Thyroid gland (tissue), 4 donors: ENCODE measurements at places on chromosomes 2 and 18.
A peak's percentile ranks its signal among the peaks of the same experiment; 100 is the strongest.

- H3K4me3 ChIP-seq = no peak overlapping the region
- H3K36me3 ChIP-seq = no peaks in the 10 kb centered on the region
- no peaks in the 10 kb centered on the region for H3K4me1 ChIP-seq
- H3K27me3 ChIP-seq = no peaks in the 10 kb centered on the region
Measured at GRCh38 chr18:39329496-39330275, 1764.1 kb upstream of the CELF4 start.

DNA sequence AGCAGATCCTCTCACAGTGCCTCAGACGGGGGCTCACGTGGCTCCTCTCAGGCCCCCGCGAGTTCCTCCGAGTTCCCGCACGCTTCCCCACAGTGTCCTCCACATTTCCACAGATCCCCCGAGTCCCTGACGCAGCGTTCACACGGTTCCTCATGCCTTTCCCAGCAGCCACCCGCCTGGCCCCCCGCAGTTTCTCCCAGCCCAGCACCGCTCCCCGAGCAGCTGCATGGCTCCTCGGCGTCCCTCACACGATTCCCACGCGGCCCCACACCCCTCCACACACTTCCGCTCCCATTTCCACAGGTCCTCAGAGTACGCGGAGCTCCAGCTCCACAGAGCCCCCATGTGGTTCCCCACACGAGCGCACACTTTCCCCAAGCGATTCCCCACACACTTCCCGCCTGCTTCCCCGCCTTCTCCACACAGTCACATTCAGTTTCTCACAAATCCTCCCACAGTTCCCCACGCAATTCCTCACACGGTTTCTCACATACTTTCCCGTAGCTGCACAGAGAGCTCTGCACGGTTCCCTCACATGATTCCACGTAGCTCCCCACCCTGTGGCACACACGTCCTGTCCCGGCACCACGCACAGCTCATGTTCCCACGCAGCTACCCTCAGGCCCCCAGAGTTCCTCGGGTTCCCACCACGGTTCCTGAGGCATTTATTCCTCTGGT, 39.9 kb downstream of the KIF1A start:
- H3K36me3 ChIP-seq = no peaks in the 10 kb centered on the region
- no peak for DNase-seq
- H3K4me1 ChIP-seq = peaks cover 5% of the 10 kb centered on the region
- no peaks in the 10 kb centered on the region for H3K27me3 ChIP-seq

DNA sequence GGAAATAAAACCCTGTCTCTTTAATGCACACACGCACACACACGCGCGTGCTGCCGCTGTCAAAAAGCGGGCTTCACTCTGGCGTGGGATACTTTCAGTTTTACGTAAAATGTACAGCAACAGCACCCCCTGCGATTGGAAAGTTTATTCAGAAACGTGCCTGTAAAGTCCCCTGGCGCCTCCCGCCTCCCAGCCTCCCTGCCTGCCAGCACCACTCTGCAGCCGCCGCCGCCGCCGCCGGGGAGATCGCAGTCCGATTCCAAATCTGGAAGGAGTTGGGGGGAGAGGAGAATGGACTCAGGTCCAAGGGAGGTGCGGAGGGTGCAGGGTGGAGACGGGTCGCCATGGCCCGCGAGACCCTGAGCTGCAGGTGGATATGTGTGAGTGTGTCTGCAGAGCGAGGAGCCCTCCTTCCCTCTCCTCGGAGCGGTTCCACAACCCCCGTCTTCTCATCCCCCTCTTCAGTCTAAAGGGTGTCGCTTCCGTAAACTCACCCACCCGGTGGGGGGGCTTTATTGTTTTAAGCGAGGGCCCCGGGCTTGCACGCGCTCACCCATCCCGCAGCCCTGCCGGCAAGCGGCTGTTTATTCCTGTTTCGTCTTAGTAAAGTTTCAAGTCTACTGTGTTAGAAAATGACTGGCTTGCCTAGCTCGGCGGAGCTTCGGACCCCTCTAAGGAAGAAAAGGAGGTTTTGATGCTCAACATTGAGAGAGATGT, 1.8 kb upstream of the BCL11A start:
- peaks cover 3% of the 10 kb centered on the region for H3K27me3 ChIP-seq
- H3K4me3 ChIP-seq = peak overlapping the region; percentile 18
- no peak overlapping the region for H3K27ac ChIP-seq
- no peaks in the 10 kb centered on the region for H3K36me3 ChIP-seq
- peak; percentile 57 for DNase-seq

GRCh38 chr2:214465363-214466146, 54.7 kb downstream of the VWC2L start:
- H3K4me3 ChIP-seq = no peak overlapping the region
- no peak overlapping the region for H3K27ac ChIP-seq
- H3K36me3 ChIP-seq = no peaks in the 10 kb centered on the region
- DNase-seq = no peak

GRCh38 chr18:68822926-68823325, 25.0 kb downstream of the CCDC102B start:
- no peak overlapping the region for H3K4me3 ChIP-seq
- no peaks in the 10 kb centered on the region for H3K27me3 ChIP-seq
- H3K27ac ChIP-seq = no peak overlapping the region

GRCh38 chr2:147405651-147406050, 439.2 kb upstream of the ACVR2A start:
- H3K27ac ChIP-seq = no peak overlapping the region
- H3K4me1 ChIP-seq = no peaks in the 10 kb centered on the region
- no peak overlapping the region for H3K4me3 ChIP-seq
- H3K27me3 ChIP-seq = no peaks in the 10 kb centered on the region
- no peak for DNase-seq

DNA sequence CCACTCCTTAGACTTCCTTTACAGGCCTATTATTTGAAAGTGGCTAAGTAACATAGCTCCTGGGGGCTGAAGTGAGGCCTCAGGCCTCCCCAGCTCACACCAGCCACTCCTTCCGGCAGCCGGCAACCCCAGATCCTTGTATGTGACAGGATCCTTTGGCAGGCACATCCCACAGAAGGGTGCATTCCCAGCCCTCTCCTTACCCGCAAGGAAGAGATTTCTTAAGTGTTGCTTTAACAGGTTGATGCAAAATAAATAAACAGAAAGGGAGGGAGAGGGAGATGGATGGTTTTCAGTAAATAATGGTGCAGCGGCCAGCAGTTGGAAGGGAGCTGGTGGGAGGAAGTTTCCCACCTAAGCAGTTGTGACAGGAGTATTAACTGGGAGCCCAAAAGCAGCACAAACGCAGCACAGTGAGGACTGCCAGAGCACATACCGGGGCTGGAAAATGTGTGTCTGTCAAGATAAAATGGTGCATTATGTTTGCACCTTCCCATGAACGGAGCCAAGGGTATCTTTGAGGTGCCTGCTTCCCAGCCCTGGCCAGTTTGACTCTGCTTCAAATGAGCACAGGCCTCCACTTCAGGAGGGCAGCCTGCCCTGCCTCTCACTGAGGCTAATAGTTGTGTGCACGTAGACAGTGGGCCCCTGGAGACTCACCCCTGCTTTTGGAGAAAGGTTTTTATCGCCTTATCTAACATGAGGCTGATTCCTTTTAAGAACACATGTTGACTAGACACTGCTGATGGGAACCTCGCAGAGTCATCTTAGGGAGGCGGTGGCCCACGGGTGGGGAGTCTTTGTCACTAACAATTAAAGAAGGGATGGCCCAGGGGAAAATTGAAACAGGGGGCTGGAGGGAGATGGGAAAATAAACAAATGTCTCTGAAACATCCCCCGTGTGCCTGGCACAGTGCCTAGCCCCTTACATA, 32.8 kb downstream of the NRP2 start:
- H3K27me3 ChIP-seq = no peaks in the 10 kb centered on the region
- no peak overlapping the region for H3K27ac ChIP-seq
- H3K4me3 ChIP-seq = no peak overlapping the region
- H3K4me1 ChIP-seq = no peaks in the 10 kb centered on the region
- no peak for DNase-seq
- no peaks in the 10 kb centered on the region for H3K36me3 ChIP-seq

GRCh38 chr18:11387880-11388279, 221.5 kb upstream of the SLC35G4 start:
- no peak overlapping the region for H3K4me3 ChIP-seq
- no peak overlapping the region for H3K27ac ChIP-seq
- no peaks in the 10 kb centered on the region for H3K27me3 ChIP-seq
- H3K4me1 ChIP-seq = no peaks in the 10 kb centered on the region

DNA sequence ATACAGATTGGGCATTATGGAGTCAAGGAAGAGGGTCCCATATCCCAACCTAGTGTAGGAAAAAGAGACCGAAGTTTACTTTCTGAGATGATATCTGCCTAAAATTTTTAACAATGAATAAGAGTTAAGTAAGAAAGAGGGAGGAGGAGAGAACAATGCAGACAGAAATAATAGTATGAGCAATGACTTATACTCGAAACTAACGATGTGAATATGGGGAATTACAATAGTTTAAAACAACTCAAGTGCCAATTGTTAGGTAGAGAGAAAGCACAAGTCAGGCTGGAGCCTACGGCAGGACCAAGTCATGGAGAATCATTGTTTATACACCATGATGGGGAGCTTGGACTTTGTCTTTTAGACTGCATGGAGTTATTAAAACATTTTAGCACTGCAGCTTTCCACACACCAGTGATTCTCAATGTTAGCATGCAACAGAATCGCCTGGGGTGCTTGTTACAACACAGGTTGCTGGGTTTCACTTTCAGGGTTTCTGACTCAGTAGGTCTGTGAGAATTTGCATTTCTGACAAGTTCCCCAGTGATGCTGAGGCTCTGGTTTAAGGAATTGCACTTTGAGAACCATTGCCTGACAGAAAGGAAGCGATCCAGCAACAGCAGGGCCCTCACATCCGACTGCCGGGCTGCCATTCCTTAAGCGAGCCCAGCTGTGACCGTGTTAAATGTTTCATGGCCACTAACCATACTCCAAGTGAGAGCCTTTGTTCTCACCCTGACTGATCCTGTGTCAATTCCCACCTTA, 511.2 kb downstream of the DCDC2C start:
- no peaks in the 10 kb centered on the region for H3K4me1 ChIP-seq
- H3K27me3 ChIP-seq = no peaks in the 10 kb centered on the region
- no peak overlapping the region for H3K4me3 ChIP-seq
- no peak overlapping the region for H3K27ac ChIP-seq

DNA sequence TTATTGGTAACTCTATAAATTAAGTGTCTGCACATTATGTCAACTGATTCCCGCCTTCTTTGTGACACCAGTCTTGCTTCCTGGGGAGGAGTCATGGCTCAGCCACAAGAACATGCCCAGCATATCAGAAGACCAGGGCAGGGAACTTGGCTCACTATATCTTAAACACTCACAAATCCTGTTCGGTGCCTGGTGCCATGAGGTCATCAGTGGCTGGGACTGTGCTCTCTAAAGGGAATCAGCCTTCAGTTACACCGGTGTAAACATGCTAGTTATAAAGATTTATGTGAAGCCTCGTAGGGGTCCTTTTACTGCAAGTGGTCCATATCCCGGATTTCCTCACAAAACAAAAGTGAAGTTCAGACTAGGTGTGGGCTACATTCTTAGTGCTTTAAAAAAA, 73.1 kb upstream of the ZNF521 start:
- no peaks in the 10 kb centered on the region for H3K4me1 ChIP-seq
- DNase-seq = no peak
- H3K4me3 ChIP-seq = no peak overlapping the region
- H3K36me3 ChIP-seq = no peaks in the 10 kb centered on the region
- H3K27ac ChIP-seq = no peak overlapping the region

- H3K27me3 ChIP-seq = no peaks in the 10 kb centered on the region
- H3K4me3 ChIP-seq = no peak overlapping the region
- H3K36me3 ChIP-seq = no peaks in the 10 kb centered on the region
- H3K4me1 ChIP-seq = no peaks in the 10 kb centered on the region
Measured at GRCh38 chr2:27191070-27191829, 20.6 kb upstream of the ATRAID start.

GRCh38 chr2:200810252-200810997, 1.3 kb upstream of the BZW1 start:
- peaks cover 23% of the 10 kb centered on the region for H3K4me1 ChIP-seq
- H3K27me3 ChIP-seq = no peaks in the 10 kb centered on the region
- H3K27ac ChIP-seq = peak overlapping the region; percentile 97
- no peak overlapping the region for H3K4me3 ChIP-seq

DNA sequence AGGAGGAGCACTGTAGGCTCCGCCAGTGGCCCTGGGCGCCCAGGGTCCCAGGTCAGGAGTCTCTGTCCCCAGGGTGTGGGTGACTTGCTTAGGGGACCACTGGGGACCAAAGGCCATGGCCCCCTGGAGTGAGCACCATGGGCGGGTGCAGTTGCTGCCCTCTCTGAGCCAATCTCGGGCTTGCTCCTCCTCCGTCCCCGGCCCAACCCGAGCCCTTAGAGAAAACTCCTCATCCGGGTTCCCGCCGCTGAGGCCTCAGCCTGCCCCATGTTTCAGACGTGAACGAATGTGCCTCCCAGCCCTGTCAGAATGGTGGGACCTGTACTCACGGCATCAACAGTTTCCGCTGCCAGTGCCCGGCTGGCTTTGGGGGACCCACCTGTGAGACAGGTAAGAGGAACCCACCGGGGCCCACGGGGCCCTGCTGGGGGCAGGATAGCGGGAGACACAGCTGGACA, 38.6 kb downstream of the SNED1 start:
- H3K27me3 ChIP-seq = no peaks in the 10 kb centered on the region
- peak overlapping the region; percentile 26 for H3K4me3 ChIP-seq
- peaks cover 21% of the 10 kb centered on the region for H3K36me3 ChIP-seq

DNA sequence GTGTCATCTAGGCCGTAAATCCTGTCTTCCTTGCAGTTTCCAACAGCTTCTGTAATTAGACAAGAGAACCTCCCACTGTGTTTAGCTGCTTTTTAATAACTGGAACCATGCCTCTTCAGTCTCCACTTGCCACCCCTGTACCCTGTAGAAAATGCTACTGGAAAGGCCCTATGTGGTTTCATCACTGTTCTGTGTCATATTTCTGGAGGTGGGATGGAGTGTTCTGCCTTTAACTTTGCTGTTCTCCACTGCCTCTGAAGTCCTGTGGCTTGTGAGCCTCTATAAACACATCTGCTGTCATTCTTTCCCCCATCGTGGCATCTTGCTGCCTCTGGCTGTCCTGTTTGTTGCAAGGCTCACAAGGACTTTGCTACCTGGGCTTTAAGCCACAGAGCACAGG, 17.9 kb downstream of the MGAT5 start:
- H3K4me1 ChIP-seq = no peaks in the 10 kb centered on the region
- no peaks in the 10 kb centered on the region for H3K36me3 ChIP-seq
- no peak for DNase-seq
- no peaks in the 10 kb centered on the region for H3K27me3 ChIP-seq

DNA sequence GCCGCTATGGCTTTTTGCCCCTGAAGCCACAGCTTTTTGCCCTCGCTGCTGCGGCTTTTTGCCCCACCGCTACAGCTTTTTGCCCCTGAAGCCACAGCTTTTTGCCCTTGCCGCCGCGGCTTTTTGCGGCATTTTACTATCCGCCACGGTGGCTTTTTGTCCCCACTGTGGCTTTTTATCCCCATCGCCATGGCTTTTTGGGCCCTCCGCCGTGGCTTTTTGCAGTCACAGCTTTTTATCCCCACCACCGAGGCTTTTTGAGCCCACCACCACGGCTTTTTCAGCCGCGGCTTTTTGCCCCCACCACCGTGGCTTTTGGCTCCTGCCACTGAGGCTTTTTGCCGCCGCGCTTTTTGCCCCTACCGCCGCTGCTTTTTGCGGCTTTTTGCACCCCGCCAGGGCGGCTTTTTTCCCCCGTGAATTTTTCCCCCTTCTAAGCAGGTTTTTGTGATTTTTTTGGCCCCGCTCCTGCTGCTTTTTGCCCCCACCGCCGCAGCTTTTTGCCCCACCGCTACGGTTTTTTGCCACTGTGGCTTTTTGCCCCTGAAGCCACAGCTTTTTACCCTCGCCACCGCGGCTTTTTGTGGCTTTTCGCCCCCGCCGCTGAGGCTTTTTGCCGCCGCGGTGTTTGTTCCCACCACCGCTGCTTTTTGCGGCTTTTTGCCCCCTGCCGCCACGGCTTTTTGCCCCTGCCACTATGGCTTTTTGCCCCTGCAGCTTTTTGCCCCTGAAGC, 2797.2 kb upstream of the TEKT4 start:
- no peak overlapping the region for H3K4me3 ChIP-seq
- H3K36me3 ChIP-seq = no peaks in the 10 kb centered on the region
- no peak for DNase-seq
- no peaks in the 10 kb centered on the region for H3K4me1 ChIP-seq
- no peak overlapping the region for H3K27ac ChIP-seq
